Dermis blood vessel endothelial cell (primary cell): ENCODE measurements at places on chromosomes 2 and 18. TPM values are rescaled to one million over a fixed set of nuclear protein-coding genes. Genes with fewer than 3 reads are reported as not detected.

Gene PTH2R
- total RNA-seq: not detected in 2 replicates

Gene TUBB8B
- total RNA-seq: 0.14 TPM in 1 of 2 replicates, not detected in the other

GRCh38 chr18:34936772-34937171, 104.4 kb upstream of the MAPRE2 start:
- DNase-seq: no peak

- DNase-seq: no peak
Observed at GRCh38 chr2:53210538-53210937, 557.1 kb upstream of the CHAC2 start.

DNA sequence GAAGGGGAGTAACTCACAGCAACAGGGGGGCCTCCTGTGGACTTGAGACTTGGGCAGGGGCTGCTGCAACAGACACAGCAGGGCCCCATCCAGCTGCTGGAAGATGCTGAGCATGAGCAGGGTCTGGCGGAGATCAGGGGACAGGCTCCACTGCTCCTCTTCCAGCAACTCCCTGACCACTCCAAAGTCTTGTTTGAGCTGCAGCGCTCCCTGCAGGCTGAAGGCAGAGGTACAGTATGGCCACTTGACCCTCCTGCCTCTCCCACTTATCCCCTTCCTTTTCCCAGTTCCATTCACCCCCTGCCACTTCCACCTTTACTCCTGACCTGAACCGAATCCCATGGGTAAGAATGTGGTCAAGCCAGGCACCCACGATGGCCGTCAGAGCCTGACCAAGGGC, 2.4 kb upstream of the MRPL53 start:
- peak; percentile 37 for DNase-seq

DNA sequence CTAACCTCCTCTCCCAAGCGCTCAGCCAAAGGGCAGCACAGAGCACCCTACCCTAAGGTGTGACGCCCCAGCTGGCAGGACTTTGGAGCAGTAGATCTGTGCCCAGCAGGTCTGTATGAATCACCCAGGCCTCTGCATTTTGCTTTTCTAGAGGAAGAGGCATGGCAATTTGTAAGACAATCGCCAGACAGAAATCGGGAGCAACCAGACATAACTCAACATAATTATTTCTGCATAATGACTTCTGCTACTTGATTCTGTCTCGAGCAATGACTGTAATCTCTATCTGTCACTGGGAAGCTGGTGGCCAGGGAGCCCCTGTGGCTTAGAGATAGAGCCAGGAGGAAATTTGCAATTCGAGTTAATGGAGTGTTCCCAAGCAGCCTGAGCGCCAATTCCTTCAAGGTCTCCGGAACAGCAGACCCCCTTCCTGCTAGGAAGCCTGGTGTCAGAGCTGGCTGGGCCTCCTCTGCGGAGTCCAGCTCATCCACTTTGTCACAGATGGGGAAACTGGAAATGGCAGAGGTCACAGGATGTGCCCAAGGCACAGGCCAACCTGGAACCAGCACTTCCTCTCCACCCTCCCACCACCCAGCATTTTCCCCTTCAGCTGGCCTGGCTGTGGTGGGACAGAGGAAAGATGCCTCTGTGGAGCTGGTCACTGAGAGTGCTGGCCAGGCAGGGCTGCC, 55.0 kb downstream of the ODC1 start:
- peak; percentile 29 for DNase-seq

DNA sequence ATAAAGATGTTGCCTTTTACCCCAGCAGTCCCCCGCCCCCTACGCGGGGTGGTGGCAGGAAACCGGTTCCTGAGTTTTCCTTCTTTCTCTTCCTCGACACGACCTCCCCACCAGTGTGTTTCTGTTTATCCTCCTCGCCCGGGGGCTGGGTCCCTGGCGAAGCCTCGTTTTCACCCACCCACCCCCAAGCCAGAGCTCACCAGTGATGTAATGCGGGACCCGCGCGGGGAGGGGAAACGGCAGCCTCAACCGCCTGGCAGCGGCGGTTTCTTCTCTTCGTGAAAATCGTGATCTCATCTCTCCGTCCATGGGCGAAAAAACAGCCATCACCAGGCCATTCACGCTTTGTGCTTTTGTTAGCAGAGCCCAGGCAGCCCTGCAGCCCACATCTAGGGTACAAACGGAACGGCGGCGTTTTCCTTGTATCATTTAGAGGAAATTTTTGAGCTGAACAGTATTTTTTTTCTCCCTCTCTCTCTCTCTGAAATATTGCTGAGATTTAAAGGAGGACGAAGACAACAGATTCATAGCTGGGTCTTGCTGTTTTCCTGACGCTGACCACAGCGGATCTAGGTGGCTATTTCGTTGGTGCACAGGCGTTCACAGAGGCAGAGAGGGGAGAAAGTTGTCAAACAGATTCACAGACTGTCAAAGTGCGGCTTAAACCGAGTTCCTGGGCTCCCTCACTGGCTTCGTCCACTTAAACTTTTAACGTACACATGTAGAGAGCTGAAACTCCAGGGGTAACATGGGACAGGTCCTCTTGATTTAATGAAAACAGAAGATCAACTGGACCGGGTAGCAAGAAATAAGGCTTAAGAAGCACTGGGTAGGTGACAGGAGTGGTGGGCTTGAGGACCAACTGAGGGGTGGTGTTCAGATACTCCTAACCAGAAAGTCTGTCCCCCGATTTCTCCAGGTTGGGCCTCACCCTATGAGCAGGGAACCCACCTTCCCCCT, 21.9 kb upstream of the PAX3 start:
- peak; percentile 40 for DNase-seq

DNA sequence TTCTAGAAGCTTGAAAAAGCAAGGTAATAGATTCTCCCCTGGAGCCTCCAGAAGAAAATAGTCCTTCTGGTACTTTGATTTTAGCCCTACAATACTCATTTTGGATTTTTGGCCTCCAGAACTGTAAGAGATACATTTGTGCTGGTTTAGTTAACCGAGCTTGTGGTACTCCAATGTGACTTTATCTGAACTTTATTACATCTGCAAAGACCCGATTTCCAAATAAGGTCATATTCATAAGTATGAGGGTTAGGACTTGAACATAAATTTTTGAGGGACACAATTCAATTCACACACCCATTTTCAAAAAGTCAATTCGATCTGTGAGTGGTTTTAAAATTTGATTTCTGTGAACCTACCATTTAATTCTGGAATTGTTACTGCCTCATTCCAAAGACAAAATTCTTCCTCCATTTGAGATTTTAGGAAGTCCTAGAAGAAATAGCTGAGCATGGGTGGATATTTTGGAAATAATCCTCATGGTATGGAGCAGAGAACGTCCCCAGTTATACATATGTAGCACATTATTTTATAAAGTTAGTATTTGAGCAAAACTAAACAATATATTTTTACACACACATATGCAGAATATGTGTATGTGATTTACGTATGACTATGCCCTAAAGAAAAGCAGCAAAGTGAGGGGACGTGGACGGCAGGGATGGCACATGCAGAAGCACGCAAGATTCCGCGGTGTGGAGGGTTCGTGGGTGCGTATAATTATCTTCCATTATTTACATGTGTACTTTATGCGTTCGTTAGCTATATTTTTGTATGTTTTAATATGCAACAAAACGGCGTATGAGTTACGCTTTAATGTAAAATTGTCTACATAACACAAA, 905 bp upstream of the NUP35 start:
- DNase-seq: no peak

- peak; percentile 77 for DNase-seq
Observed at GRCh38 chr2:142165790-142166189, 35.0 kb upstream of the LRP1B start.

- DNase-seq: no peak
Observed at GRCh38 chr18:77098029-77098428, 34.6 kb downstream of the MBP start.
